Mesendoderm (in vitro differentiated cells): ENCODE measurements at places on chromosomes 6 and 20.
A peak's percentile ranks its signal among the peaks of the same experiment; 100 is the strongest.

DNA sequence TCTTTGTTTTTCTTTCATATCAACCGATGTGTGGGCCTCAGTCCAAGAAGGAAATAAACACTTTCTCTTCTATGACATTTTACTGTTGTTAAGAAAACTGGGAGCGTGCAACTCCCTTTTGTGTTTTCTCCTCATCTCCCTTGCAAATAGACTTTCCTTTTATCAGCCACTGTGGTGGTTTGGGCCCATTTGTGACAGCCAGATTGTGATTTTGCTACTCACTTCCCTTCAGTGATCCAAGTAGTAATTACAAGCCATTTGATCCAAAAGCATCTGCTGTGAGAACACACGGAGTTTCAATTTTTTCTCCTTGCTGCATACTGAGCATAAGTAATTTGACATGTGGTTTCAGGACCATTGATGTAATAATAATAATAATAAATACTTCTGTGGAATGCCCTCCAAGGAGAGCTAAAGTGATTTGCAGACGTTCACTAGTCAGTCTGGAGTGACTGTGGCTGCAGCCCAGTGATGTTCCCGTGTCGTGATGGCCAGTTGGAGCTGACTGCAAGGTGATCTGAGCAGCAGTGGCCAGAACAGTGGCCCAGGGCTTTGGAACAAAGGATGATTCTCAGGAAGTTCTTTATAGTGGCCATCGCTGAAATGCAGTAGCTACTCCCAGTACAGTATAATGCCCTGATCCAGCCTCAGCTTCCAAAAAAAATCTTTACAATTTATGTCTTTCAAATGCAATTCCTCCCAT, 91.9 kb upstream of the CLDN20 start:
- no peak for DNase-seq

- DNase-seq: no peak
Observed at GRCh38 chr6:159540883-159541282, 152.2 kb downstream of the SOD2 start.

DNA sequence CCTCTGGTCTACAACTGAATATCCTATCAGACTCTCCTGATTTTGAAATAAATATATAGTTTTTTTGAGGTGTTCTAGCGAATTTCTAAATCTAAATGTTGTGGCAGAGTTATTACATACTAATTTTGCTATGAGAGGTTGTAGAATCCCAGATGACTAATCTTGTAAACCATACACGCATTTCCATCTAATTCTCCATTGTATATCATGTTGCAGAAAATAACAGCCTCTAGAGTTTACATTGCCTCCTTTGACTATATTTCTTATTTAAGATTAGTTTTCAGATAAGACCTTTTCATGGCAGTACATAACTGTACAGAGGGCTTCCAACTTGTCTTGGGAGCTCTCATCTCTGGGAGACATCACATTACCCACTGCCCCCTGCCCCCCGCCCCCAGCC, 22.9 kb downstream of the PTPN1 start:
- no peak for DNase-seq

- DNase-seq: no peak
Observed at GRCh38 chr20:38645351-38645750, 43.7 kb downstream of the ARHGAP40 start.

DNA sequence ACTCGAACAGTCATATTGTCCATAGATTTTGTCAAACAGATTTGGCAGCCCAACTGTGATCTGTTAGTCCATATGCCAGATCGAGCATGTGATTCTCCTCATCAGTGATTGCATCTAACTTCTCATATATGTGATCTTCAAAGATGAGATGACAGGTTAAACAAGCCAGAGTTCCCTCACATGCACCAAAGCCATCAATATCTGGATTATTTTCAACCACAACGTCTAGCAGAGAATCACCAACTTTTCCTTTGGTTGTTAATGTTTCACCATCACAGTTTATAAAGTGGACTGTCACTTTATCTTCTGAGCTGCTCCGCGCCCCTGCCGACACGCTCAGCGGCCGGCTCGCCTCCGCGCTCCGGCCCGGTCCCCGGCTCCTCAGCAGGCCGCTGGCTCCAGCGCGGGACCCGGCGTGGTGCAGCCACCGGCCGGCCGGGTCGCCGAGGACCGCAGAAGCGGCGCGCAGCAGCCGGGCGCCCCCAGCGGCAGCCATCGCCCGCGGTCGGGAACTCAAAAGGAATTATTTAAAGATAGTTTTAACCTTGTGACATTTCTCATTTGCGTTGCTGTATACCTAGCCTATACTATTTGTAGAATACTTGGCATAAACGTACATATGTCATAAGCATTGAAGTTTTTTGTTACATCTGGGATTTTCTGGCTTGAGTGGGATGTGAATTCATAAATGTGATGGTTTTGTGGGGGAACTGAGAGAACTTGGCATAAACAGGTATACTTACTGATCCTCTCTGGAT, 40.1 kb upstream of the DYNLRB1 start:
- DNase-seq: no peak

DNA sequence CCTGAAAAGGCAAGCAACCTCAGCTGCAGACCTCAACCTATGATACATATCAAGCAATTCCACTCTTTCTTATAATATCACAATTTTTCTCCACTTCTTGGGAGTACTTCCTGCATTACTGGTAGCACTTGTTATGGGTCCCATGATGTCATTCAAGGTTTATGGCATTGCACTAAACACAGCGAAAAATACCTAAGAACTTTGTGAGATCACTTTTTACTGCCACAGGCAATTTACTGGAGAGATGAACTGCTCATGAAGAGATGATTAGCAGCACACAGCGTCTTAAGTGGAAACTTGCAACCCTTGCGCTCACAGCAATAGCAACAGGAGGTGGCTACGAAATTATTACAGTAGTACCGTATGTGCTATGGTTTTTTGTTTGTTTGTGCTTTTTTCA, 19.3 kb upstream of the RIMS4 start:
- no peak for DNase-seq

DNA sequence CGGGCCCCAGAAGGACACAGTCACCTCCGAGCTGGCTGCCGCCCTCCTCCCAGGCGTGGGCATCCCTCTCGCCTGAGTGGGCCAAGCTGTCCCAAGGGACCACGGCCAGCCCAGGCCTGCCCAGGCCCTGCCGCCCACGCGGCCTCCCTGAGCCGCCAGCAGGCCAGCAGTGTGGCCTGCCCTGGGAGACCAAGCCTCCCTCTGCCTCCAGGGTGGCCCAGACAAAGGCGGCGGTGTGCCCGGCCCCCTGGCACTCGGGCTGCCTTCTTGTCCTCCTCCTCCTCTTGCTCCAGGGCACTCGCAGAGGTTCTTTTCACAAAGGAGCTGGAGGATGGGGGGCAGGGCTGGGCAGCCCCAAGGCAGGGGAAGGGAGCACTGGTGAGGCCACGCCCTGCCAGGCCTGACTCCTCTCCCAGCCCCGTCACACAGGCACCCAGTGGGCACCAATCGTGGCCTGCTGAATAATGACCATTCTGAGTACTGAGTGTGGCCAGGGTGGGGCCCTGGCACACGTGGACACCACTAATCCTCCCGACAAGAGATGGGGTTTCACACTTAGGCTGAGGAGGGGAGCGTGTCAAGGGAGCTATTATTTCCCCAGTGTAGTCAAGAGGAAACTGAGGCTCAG, 25.3 kb downstream of the NOL4L start:
- no peak for DNase-seq

DNA sequence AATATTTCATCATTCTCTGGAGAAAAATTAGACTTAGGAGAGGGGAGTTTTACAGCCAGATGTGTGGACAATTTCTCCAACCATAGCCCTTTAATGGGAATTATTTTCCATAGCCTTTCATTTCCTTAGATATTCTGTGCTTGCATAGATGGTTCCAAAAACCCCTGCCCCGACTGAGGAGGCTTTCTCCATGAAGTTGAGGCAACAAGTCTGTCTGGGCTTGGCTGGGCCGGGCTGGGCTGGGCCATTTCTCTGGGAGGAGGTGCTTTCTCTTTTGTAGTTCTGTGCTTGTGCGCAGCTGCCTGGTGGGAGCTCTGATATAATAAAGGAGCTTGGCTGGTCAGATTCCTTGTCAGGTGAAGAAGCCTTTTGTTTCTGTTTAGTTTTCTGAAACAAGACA, 71.4 kb downstream of the SOBP start:
- no peak for DNase-seq

DNA sequence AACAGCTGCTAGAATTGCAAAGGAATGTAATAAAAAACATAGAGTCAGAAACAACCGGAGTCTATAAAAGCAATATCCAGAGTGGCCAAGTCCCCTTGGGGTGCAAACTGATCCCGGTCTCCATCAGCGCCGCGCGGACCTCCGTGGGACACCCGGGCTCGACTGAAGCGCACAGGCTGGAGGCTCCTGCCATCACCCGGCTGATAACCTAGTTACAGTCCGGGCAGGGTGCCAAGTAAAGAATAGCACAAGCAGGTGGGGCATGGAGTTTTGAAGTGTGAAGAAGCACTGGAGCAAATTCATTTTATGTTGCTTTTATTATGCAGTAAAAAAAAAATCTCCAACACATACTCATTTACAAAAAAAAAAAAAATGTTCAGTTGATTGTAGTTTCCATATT, 205.1 kb upstream of the GMDS start:
- DNase-seq: no peak

DNA sequence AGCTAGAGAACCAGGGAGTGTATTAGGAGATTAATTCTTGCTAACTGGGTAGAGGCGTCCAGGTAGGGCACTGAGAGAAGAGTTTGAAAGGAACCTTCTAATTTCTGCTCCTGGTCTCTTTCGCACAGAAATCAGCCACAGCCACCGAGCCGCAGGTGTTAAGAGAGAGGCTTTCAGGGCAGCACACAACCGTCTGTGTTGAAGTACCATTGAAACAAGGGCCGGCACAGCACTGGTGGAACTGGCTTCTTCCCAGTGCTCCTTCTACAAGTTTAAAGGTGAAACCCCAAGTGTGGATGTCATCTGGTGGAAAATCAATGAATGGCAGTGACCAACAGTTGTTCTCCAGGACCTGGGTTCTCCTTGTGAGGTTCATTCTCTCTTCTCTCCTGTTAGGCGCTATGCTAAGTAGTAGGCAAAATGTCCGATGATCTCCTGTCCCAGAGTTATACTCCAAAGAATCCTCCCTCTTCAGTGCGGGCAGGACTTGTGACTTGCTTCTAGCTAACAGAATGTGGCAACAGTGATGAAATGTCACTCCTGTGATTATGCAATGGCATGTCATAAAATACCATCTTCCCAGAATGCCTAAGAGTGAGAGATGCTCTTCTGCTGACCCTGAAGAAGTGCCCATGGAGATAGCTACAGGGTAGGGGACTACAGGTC, 15.0 kb upstream of the RIN2 start:
- peak; percentile 14 for DNase-seq

- DNase-seq: no peak
Observed at GRCh38 chr6:7124636-7125035, 16.9 kb downstream of the RREB1 start.

GRCh38 chr20:64180673-64181072, 16.4 kb downstream of the MYT1 start:
- no peak for DNase-seq

- peak; percentile 86 for DNase-seq
Observed at GRCh38 chr6:31308050-31308844, 36.4 kb upstream of the HLA-C start.

- DNase-seq: peak; percentile 85
Observed at GRCh38 chr6:112296122-112296521, 41.8 kb upstream of the LAMA4 start.

GRCh38 chr6:165702669-165703068, 39.6 kb upstream of the PDE10A start:
- DNase-seq: no peak

GRCh38 chr20:13910492-13910891, 79.9 kb downstream of the SEL1L2 start:
- DNase-seq: no peak

GRCh38 chr6:76703285-76703684, 630.8 kb upstream of the IMPG1 start:
- DNase-seq: no peak

GRCh38 chr6:45843848-45844521, 171.7 kb downstream of the CLIC5 start:
- no peak for DNase-seq
